Colonic mucosa (tissue), 4 donors: ENCODE measurements at places on chromosomes 6 and 20.

DNA sequence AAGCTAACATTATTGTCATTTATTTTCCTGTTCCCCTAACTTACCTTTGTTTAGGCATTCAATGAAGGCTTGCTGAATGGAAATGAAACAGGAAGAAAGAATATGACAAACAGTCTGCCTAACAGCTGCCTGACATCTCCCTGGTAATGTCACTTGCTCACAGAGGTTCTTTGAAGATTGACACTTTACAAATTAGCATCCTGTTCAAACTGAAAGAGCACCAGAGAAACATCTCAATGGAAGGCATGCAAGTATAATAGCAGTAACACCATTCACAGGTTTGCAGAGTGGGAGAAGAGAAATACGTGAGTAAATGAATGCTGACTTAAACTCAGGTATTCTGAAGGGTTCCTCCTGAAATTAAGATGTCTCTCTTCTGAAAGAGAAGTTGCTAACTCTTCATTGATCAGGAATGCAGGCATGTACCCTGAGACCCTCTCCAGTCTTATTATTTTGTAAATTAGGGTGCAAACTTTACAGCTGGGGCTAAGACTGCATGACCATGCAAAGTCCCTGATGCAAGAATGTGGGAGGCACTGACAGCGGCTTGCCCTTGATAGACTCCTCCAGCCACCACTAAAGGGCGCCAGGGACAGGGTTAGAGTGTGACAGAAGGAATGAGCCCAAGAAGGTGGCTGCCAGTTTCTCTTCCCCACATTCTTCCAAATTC, 1.3 kb upstream of the SMLR1 start:
- DNase-seq, result no peak
- H3K4me1 ChIP-seq, result no peaks in the 10 kb centered on the region
- H3K27me3 ChIP-seq, result no peaks in the 10 kb centered on the region
- no peak overlapping the region for H3K27ac ChIP-seq
- no peaks in the 10 kb centered on the region for H3K36me3 ChIP-seq

DNA sequence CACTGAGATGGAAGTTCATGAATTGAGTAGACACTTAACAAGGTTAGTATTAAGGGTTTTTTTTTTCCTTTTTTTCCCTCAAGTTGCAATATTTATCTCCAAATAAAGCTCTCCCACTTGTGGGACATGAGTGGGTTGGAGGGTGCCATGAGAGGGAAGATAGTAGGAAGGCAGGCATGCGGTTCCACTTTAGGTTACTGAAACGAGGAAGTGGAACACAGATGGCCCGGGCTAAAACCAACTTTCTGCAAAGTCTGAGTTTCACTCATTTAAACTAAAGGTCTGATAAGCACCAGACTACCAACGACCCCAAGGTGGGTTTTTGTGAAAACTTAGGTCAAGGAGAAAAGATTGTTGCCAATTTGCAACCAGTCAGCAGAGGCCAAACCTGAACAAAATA, 42.2 kb downstream of the TBC1D7 start:
- no peaks in the 10 kb centered on the region for H3K4me1 ChIP-seq
- H3K36me3 ChIP-seq, result no peaks in the 10 kb centered on the region
- H3K27me3 ChIP-seq, result no peaks in the 10 kb centered on the region
- DNase-seq, result no peak

DNA sequence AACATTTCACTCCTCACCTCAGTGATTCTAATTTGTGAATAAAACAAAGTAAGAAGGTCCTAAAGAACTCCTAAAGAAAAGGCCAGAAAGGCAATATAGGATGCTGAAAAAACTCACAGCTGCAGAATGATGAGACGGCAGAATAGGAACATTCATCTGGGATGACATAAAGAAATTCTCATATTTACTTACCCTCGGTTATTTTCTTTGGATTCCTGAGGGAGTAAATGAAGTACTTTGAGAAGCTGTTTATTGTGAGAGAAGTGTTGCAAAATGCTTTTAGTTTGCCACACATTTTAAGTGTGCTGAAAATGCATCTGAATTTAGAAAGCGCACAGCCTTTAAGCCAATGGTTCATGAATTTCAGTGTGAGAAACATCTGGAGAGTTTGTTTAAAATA, 35.7 kb upstream of the RBL1 start:
- no peak overlapping the region for H3K27ac ChIP-seq
- H3K27me3 ChIP-seq, result no peaks in the 10 kb centered on the region
- H3K4me1 ChIP-seq, result no peaks in the 10 kb centered on the region

GRCh38 chr6:159833556-159833955, 33.5 kb downstream of the PNLDC1 start:
- no peak for DNase-seq
- no peaks in the 10 kb centered on the region for H3K27me3 ChIP-seq
- H3K36me3 ChIP-seq, result no peaks in the 10 kb centered on the region
- no peak overlapping the region for H3K27ac ChIP-seq

DNA sequence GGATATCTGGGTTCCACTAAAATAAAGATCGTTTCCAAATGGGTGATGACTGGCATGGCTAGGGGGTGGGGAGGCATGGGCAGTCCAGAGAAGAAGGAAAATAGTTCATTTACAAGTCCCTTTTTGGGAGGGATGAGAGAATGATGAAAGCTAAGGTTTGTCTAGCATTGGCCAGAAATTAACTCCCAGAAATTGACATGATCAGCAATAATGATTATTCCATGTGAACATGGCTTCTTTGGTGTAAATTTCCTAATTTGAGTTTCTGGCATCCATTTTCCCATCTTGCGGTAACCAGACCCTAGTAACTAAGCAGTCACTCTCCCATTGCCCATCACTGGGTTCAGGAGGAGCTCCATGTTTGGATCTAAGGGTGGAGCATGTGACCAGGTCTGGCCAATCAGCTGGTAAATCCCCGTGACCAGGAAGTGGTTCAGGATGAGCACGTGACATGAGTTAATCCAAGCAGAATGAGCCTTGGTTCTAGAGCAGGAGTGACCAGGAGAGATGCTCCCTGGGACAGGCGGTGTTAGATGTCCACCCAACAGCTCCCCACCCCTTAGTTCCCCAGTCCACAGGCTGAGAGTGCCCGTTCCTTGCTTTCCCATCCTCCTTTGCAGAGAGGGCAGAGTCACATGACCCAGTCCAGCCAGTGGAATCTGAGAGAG, 512.7 kb downstream of the PREX1 start:
- H3K27ac ChIP-seq, result no peak overlapping the region
- no peaks in the 10 kb centered on the region for H3K27me3 ChIP-seq
- no peak for DNase-seq
- H3K4me3 ChIP-seq, result no peak overlapping the region
- H3K36me3 ChIP-seq, result no peaks in the 10 kb centered on the region

- DNase-seq, result no peak
- no peak overlapping the region for H3K4me3 ChIP-seq
- no peak overlapping the region for H3K27ac ChIP-seq
- H3K4me1 ChIP-seq, result no peaks in the 10 kb centered on the region
Measured at GRCh38 chr6:87574237-87574804, 15.5 kb downstream of the RARS2 start.

DNA sequence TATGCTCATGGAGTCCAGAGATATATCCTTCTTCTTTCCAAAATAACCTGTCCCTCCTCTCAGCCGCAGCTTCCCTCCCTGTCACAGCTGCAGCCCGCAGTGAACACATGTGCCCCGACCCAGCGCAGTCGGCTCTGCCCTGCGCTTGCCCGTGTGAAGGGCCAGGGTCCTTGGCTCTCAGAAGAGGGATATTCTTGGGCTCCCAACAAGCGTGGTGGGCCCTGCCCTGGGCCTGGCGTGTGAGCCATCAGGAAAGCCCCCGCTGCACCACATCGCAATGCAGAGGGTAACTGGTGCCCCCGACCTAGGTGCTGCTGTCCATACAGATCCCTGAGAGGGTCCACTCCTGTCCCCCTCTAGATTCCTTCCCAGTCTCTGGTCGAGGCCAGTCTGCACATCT, 65.2 kb downstream of the SSR1 start:
- H3K4me3 ChIP-seq, result no peak overlapping the region
- peaks cover 16% of the 10 kb centered on the region for H3K36me3 ChIP-seq
- H3K27ac ChIP-seq, result no peak overlapping the region
- H3K27me3 ChIP-seq, result no peaks in the 10 kb centered on the region
- DNase-seq, result no peak

DNA sequence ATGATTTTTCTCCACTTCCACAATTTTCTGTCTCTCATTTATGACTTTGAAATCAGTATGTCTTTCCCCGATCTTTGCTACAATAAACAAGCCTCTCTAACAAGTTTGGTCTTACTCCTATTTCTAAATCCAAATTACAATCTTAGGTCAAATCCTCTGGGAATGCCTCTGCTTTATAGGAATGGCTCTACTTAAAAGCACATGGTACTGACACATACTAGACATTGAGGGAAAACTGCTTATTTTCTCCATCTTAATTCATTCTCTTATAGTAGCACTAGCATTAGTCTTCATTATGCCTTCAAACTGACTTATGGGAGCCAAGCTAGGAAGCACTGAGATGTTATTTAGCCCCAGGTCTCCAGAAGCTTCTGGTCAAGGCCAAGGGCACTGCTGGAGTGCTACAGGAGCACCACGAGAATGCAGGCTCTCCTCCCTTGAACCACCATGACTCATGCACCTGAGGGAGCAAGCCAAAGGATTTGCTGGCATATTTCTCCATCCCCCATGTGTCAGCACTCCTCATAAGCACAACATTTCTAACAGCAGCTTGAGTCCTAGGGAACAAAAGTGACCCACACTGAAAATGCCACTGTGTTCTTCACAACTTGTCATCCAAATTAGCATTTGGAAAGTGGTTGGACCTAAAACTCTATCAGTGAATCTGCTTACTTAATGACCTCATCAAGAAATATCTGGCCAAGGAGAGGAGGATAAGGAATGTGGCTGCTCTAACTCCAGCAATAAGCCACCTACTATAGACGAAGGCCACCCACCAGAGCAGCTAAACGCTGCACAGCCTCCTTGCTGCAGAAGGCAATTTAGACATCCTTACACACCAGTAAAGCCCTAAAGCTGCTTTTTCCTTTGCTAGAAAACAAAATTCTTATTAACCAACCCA, 156.8 kb upstream of the KCNQ5 start:
- DNase-seq, result no peak
- H3K4me1 ChIP-seq, result no peaks in the 10 kb centered on the region
- no peaks in the 10 kb centered on the region for H3K27me3 ChIP-seq
- H3K27ac ChIP-seq, result no peak overlapping the region
- no peak overlapping the region for H3K4me3 ChIP-seq

DNA sequence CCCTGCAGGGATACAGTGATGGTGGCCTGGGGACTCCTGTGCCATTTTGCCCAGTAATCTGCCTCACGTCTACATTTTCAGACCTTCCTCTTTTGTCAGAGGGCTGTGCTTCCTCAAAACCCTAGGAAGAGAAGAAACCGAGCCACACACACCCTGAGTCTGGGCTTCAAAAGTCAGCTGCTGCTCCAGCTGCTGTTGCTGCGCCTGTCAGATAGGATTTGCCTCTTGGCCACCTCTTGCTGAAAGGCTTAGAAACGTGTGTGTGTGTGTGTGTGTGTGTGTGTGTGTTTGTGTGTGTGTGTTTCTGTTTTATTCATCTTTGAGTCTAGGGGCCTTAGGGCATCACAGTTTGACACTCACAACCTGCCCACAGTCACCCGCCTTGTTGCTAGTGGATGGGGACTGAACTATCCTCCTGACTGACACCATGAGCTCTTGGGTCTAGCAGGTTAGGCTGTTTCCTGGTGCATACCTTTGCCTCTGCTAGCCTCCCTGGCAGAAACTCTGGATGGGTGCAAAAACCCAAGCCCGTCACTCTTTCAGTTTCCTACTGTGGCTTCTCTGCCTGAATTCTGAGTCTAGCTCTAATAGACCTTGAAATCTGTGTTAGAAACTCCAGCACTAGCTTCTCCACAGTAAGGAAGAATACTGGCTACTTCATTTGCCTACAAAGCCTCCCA, 94.9 kb upstream of the CEP85L start:
- no peaks in the 10 kb centered on the region for H3K4me1 ChIP-seq
- no peak for DNase-seq
- no peaks in the 10 kb centered on the region for H3K27me3 ChIP-seq
- H3K36me3 ChIP-seq, result no peaks in the 10 kb centered on the region

- no peak overlapping the region for H3K4me3 ChIP-seq
- no peaks in the 10 kb centered on the region for H3K27me3 ChIP-seq
- no peaks in the 10 kb centered on the region for H3K36me3 ChIP-seq
- DNase-seq, result no peak
- no peaks in the 10 kb centered on the region for H3K4me1 ChIP-seq
Measured at GRCh38 chr20:59690976-59691375, 86.6 kb downstream of the PHACTR3 start.

DNA sequence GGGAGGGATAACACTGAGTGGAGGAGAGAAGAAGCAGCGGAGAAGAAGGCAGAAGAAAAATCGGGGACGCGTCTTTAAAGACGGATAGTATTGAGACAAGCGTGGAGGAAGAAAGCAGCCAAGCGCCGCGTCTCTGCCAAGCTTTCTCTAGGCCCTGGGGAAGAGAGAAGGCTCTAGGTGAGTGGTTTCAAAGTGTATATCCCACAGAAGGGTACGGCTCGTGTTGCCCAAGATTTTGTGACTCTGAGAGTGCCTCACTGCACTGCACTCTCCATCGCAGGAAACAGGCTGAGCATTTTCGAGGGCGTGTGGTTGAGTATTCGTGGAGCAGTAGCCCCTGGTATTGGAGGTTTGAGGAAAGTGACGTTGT, 185.4 kb downstream of the TRIM27 start:
- H3K4me3 ChIP-seq, result no peak overlapping the region
- peaks cover 13% of the 10 kb centered on the region for H3K27me3 ChIP-seq
- no peak for DNase-seq
- H3K36me3 ChIP-seq, result no peaks in the 10 kb centered on the region
- H3K4me1 ChIP-seq, result no peaks in the 10 kb centered on the region

DNA sequence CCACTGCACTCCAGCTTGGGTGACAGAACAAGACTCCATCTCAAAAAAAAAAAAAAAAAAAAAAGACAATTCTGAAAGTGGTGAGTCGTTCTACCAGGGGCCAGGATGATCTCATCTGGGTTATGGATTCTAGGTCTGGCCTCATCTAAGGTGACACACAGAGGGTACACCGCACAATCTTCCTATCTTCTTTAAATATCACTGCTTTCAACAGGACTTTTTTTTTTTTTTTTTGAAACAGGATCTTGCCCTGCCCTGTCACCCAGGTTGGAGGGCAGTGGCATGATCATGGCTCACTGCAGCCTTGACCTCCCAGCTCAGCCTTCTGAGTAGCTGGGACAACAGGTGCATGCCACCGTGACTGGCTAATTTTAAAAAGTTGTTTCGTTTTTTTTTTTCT, 67.7 kb downstream of the SLC16A10 start:
- H3K36me3 ChIP-seq, result no peaks in the 10 kb centered on the region
- H3K4me1 ChIP-seq, result no peaks in the 10 kb centered on the region
- H3K4me3 ChIP-seq, result no peak overlapping the region

- no peaks in the 10 kb centered on the region for H3K27me3 ChIP-seq
- no peaks in the 10 kb centered on the region for H3K36me3 ChIP-seq
- H3K4me1 ChIP-seq, result peaks cover 5% of the 10 kb centered on the region
- no peak overlapping the region for H3K27ac ChIP-seq
- no peak for DNase-seq
Measured at GRCh38 chr6:119484598-119484997, 135.0 kb upstream of the MAN1A1 start.

GRCh38 chr20:53873230-53873604, 197.2 kb downstream of the BCAS1 start:
- no peak for DNase-seq
- peaks cover 5% of the 10 kb centered on the region for H3K4me1 ChIP-seq
- H3K27ac ChIP-seq, result peak overlapping the region; percentile 85
- no peak overlapping the region for H3K4me3 ChIP-seq
- H3K36me3 ChIP-seq, result no peaks in the 10 kb centered on the region

- no peak for DNase-seq
- no peaks in the 10 kb centered on the region for H3K36me3 ChIP-seq
- no peak overlapping the region for H3K4me3 ChIP-seq
- H3K27me3 ChIP-seq, result peaks cover 54% of the 10 kb centered on the region
Measured at GRCh38 chr6:3233904-3234303, 6.5 kb upstream of the TUBB2B start.

GRCh38 chr6:165807249-165807960, 144.4 kb upstream of the PDE10A start:
- no peak for DNase-seq
- no peaks in the 10 kb centered on the region for H3K4me1 ChIP-seq
- no peaks in the 10 kb centered on the region for H3K36me3 ChIP-seq
- peaks cover 14% of the 10 kb centered on the region for H3K27me3 ChIP-seq
- no peak overlapping the region for H3K4me3 ChIP-seq
